Globus pallidus (tissue), 1 donor: ENCODE measurements at places on chromosomes 13 and 19.

DNA sequence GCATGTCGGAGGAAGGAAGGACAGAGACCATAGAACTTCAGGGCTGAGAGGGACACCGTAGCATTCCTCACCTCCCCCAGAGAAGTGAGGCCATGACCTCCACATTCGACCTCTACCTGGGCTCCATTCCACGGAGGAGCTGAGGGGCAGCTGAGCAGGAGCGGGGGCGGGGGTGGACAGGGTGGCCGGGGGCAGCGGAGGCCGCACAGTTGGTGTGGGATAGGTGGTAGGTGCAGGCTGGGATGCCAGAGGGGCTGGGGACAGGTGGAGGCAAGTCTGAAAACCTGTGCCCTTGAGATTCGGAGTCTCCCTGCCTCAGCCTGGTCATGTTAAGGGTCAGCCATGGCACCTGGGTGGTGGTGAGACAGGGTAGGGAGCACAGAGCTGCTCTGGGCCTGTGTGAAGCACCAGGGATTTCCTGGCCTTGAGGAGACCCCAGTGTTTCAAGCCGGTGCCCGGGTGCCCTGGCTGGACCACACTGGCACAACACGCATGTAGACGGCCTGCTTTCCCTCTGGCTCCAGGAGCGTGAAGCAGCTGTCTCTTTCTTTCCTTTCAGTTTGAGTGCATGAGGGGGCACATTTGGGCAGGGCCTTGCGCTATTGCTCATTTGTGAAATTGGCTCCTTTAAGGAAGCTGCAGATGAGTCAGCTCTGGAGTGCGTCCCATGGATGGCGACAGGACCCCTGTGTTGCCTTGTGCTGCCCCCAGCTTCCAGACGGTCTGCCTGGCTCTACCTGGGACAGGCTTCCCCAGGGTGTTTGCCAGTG, 51.8 kb downstream of the TSSK6 start:
- no peak for DNase-seq

GRCh38 chr19:492091-492531, 4.2 kb upstream of the MADCAM1 start:
- DNase-seq = no peak

GRCh38 chr13:96771486-96772367, 222.5 kb downstream of the OXGR1 start:
- no peak for DNase-seq

DNA sequence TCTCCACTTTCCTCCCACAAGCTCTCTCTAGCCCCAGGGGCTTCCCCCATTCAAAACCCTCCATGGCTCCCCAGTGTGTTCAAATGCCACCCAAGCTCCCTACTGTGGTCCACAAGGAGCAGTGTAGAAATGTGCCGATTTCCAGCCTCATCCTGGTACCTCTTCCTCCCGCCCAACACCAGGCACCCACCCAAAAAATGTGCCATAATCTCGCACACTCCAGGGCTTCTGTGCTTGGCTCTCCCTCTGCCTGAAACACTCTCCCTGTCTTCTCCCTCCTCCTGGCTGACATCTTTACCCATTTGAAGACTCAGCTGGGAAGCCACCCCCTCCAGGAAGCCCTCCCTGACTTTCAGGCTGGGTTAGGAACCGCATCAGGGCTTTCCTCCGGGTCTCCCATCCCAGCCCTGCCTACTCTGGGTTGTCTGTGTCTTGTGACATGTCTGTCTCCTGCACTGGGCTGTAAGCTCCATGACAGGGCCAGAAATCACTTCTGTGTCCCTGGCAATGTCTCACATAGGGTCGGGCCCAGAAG, 16.6 kb upstream of the MEIS3 start:
- no peak for DNase-seq

DNA sequence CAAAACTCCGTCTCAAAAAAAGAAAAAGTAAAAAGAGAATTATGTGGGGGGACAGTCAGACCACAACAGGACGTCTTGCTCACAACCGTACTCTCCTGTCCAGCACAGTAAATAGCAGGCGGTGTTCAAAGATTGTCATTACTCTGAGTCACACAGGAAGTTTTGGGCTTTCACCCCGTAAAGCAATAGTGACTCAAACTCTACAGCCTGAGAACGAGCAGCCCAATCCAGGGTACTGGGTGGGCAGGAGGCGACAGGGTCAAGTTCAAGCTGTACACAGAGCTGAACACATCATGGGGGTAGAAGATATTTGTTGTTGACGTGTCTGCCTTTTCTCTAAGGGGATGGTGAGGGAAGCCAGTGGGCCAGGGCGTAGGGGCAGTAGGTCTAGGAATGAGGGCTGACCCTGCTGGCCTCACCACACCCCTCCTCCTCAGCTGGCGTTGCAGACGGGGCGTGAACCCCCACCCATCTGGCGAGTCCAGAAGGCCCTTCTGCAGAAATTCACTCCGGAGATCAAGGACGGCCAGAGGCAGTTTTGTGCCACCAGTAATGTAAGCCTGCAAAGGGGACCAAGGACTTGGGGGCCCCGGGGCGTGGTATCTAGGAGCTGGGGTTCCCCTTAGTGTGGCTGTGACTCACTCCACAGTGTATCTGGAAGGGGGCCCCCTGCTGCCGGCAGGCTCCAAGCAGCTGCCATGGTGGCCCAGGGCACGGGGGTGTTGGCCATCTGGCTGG, 23.3 kb downstream of the PRR12 start:
- DNase-seq = no peak

DNA sequence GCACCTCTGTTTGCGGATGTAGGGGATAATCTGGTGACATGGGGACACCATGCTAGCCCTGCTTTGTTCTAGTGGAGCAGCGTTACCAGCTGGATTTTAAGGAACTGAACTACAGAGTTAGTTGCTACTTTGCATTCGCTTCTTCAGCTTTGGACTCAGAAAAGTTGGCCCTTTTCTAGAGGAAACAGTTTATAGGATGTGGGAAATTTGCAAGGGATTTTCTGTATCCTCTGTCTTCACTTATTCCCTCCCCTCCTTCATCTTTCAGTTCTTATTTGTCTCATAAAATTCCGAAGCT, 2.1 kb downstream of the GATAD2A start:
- no peak for DNase-seq

GRCh38 chr19:49148784-49149651, 6.2 kb downstream of the HRC start:
- peak; percentile 80 for DNase-seq

DNA sequence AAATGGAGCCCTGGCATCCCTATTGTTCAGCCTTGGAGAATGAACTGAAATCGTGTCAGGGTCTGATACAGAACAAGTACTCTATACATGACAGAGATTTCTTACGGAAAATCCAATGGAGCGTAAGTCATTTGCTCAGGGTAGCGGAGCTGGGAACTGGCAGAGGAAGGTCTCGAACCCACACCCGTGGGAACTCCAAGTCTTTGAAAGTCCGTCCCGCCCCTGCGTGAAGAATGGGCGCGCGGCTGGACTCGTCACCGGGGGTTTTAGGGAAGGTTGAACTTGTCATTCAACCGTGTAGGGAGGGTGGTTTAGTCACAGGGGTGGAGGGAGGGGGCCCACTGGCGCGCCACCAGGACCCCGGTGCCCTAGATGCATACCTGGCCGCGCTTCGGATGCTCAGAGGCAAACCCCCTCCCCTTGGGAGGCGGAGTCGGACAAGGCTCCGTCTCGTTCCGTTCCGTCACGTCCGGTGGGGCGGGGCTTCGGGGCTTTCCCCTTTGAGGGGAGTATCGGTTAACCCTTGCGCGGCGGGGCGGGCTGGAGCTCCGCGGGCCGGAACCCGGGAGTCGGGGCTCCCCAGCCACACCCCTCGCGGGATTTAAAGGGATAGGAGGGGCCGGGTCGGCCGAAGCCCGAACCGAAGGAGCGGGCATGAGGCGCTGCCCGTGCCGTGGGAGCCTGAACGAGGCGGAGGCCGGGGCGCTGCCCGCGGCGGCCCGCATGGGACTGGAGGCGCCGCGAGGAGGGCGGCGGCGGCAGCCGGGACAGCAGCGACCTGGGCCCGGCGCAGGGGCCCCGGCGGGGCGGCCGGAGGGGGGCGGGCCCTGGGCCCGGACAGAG, at the start of the genes COQ8B and ITPKC:
COQ8B (minus strand) TSS at position 405 of the 843 bp plus-strand sequence. CDS start 2,254 bp downstream, outside the sequence.
ITPKC (plus strand) TSS at position 631 of the 843 bp plus-strand sequence; CDS start at position 655, 24 bp downstream.
- DNase-seq = peak; percentile 98

GRCh38 chr19:35585848-35586247, at the start of gene PMIS2:
TSS of gene PMIS2 (plus strand) at chr19:35586173. CDS start at chr19:35586260, 87 bp downstream.
- no peak for DNase-seq

DNA sequence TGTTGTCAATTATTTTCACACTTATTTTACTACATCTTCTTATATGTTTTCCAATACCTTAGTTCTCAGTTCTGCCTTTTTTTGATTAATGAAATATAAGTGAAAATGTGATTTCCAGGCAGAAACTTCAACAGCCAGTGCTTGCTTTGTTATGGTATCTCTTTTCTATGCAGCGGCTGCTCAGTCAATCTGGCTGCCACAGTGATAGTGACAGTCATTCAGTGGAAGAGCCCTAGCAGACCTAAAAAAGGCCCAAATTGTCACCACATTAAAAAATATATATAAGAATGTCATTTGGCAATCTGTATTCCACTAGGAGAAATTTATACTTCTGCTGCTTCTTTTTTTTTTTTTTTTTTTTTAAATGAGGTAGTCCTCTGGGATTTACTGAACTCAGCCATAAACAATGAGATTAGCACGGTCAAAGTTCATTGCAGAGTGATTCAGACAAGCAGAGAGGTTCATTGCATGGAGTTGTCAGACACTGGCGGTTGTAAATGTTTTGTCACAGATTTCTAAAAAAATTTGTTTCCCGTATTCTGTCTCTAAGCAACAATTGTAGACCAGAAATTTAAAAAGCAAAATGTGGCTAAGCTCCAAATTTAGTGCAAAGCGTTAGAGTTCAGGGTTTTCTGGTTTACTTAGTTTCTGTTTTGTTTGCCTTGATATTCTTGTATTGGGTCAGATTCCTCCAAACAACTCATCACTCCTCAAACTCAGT, 94.7 kb upstream of the PRR20A start:
- no peak for DNase-seq

GRCh38 chr19:14814982-14815652, 19.9 kb downstream of the OR7A5 start:
- no peak for DNase-seq

DNA sequence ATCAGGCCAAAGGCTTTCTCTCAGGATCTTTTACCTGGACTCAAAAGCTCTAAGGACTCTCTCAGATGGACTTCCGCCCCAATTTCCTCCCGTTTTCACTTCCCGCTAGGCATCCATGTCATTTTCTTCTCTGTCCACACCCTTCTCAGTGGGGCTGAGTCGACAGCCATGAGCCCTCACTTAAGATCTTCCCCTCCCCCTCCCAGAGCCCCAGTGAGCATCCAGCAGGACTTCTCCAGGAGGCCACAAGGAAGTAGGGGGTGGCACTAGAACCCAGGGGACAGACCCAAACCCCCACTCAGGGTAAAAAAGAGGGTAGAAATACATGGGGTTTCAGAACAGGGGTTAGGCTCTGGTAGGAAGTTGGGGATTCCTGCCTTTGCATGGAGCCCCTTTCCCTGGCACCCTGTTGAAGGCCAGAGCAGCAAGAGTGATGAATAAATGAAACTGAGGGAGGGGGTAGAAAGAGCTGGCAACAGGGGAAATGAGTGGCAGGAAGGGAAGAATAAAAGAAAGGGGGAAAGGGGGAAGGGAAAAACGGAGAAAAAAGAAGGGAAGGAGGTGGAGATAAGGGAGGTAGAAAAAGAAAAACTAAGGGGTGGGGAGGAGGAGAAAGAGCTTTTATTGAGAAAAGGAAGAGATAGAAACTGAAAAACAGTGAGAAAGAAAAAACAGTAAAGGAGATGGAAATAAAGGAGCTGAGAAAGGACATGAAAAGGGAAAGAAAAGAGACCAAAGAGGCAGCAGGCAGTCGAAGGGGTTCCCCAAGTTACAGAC, 42.3 kb downstream of the DEDD2 start:
- DNase-seq = no peak

GRCh38 chr13:75566658-75567057, 17.1 kb downstream of the UCHL3 start:
- peak; percentile 17 for DNase-seq

- DNase-seq = no peak
Observed at GRCh38 chr13:96544957-96545356, 449.3 kb downstream of the OXGR1 start.

DNA sequence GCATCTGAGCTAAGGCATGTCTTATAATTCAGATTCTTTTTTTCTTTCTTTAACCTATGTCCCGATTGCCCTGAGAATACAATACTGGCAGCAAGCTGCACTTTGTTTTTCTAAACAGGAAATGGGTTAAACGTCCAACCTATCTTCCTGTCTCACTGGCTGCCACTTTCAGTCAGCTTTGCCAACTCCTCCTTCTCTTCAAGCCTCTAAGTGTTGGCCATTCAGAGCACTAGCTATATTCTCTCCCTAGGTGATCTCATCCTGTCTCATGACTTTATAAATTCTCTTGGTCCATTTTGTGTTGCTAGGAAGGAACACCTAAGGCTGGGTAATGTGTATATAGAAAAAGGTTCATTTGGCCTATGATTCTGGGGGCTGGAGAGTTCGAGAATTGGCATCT, 109.5 kb upstream of the TSC22D1 start:
- DNase-seq = no peak

DNA sequence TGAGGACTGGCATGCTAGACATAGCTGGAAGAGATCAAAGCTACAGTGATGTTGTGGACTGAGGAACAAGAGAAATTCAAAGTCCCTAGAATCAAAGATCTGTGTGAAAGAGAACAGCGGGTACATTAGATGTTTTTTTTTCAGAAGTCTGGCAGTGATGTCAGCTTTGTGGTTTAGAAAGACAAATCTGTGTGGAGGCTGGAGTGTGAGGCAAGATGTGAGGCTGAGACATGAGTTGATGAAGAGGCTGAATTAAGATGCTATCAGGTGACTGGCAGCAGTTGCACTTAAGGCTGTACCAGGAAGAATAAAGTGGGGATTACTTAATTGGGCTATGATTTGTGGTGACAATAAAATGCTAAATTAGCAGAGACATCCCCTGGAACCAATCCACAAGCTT, 46.5 kb downstream of the DNAJC3 start:
- DNase-seq = no peak

GRCh38 chr19:1206150-1206863, 729 bp downstream of the STK11 start:
- DNase-seq = no peak

GRCh38 chr13:75512253-75512652, 25.4 kb downstream of the COMMD6 start:
- DNase-seq = peak; percentile 45

DNA sequence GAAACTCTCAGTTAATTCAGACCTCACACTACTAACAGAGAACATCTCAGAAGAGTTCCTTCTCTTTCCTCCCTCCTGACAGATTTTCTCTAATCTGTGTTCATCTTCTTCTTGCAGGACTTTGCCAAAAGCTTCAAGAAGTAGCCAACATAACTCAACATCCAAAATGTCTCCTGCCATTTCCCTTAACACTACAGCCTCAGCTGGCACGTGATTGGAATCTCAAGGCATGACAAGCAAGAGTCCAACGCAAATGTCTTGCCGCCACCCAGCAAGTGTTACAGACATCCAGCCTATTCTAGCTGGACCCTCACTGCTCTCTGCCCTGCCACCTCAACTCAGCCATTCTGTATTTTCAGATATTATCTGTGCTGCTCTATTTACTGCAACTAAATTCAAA, 135.1 kb downstream of the DNAJC15 start:
- no peak for DNase-seq

DNA sequence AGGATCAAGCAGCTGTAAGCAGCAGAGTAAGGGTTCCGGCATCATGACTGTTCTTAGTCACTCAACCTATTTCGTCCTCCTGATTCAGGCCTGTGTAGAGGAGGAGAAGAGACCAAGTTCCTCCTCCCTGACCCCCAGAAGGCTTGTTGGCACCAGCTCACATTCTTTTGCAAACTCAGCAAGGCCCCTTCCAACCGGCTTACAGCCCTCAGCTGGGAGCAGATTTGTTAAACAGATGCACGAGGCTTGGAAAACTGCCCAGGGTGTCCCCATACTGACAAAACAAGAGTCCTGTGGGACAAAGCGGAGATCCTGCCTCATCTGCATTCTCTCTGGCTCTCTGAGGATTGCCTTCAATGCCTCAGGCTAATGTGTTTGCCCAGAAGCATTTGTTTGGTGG, 113.2 kb upstream of the SOX21 start:
- DNase-seq = peak; percentile 80

GRCh38 chr19:11377756-11378155, 3.3 kb downstream of the SWSAP1 start:
- no peak for DNase-seq
